ENCODE measurements at places on chromosomes 7 and 10.

DNA sequence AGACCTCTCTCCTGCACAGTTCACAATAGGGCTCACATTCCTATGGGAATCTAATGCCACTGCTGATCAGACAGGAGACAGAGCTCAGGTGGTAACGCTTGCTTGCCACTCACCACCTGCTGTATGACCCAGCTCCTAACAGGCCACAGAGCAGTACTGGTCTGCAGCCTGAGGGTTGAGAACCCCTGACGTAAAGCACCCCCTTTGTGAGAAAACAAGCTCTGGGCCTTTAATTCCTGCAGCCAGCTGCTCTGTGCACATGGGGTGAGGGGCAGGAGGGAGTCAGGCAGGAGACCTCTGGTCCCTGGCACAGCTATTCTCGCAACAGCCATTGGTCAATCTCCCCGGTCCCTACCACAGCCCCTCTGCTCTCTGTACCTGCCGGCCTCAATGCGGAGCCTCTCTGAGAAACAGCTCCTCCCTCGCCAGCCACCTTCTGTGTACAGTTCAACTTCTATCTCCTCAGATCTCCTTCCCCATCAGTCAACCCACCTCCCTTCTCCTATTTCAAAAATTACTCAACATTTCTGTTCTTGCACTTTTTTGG, 102.0 kb downstream of the LANCL2 start:
- DNase-seq, result no peak

GRCh38 chr7:30842542-30843451, 68.9 kb upstream of the AQP1 start:
- no peak for DNase-seq

DNA sequence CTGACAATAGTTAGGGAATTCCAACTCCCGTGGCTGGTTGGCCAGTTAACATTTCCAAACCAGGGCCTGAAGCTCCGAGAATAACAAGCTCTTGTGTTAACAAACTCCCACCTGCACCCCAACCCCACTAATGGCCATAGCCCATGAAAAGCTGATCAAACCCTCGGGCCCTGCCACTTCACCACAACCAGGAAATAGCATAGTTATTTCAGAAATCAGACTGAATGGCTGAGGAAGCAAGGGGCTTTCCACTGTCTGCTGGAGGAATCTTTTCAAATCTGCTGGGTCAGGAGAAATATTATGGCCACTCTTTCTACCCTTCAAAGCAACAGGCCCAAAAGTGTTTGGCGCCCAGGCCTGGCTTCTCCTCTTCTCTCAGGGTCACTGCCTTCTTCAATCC, 145.6 kb downstream of the GLCCI1 start:
- no peak for DNase-seq

- no peak for DNase-seq
Measured at GRCh38 chr7:151086802-151087244, 548 bp downstream of the AGAP3 start.

DNA sequence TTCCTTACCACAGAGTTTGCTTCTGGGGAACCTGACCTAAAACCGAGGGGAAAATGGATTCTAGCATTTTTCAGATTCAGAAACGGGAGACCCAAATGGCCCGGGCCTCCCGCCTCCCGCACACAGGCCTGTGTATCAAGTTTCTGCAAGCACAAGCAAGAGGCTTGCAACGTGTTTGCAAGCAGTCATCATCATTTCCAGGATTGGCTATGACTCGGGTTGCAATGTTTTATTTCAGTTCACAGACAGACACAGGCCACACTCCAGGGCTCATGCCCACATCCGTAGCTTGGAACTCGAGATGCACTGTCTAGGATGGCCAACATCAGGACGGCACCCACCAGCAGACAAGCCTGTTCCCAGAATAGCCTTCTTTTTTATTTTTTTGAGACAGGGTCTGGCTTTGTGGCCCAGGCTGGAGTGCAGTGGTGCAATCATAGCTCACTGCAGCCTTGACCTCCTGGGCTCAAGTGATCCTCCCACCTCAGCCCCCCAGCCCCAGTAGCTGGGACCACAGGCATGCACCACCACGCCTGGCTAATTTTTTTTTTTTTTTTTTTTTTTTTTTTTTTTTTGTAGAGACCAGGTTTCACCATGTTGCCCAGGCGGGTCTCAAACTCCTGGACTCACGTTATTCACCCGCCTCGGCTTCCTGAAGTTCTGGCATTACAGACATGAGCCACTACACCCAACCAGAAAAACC, 68.1 kb upstream of the FOXK1 start:
- DNase-seq, result no peak

DNA sequence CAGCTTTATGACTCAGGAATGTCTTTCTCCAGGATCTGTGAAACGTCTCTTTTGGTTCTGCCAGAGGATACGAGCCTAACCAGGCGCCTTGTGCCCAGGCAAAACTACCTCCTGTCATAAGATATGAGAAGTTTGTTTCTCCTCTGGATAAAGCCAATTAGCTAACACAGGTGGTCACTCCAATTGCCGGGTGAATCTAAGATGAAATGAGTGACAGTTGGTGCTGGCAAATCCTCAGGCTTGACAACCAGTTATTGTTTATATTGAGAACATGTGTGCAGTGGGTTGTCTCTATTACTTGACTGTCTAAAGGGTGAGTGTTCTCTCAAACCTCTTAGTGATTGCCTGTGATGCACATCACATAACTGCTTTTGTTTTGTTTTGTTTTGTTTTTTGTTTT, 449.1 kb downstream of the XPNPEP1 start:
- no peak for DNase-seq

GRCh38 chr7:2880874-2881533, 36.9 kb upstream of the GNA12 start:
- DNase-seq, result no peak

DNA sequence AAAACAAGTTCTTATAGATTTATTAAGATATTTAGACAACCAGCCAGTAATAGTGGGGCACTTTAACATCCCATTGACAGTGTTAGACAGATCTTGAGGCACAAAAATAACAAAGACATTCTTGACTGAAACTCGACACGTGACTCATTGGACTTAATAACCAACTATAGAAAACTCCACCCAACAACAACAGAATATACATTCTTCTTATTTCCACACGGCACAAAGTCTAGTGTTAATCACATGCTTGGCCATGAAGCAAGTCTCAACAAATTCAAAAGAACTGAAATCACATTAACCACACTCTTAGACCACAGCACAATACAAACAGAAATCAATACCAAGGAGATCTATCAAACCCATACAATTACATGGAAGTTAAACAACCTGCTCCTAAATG, 138.1 kb downstream of the ARL5B start:
- DNase-seq, result no peak

- no peak for DNase-seq
Measured at GRCh38 chr10:86647773-86648703, 6.3 kb upstream of the OPN4 start.

GRCh38 chr7:134996097-134996550, 9.8 kb downstream of the AGBL3 start:
- DNase-seq, result no peak

GRCh38 chr10:103582331-103583123, 89.0 kb downstream of the NEURL1 start:
- no peak for DNase-seq

GRCh38 chr10:110208614-110209453, 1.4 kb downstream of the MXI1 start:
- DNase-seq, result peak; percentile 23

DNA sequence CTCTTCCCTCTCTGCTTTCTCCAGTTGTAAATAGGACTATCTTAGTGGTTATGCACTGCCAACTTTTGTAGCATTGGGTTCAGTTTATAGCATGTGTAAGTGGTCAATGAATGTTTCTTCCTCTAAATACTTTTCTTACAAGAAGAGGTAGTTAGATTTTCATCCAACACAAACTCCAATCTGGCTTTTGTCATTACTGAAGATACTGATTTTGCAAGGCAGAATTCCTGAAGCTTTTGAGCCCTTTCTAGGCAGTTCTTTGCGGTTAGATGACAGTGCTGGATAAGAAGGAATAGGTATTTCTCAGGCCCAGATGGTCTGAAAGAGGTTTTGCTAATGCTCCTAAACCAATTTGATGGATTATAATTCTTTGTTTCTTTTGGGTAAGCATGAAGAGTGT, 60.5 kb downstream of the BICC1 start:
- no peak for DNase-seq

DNA sequence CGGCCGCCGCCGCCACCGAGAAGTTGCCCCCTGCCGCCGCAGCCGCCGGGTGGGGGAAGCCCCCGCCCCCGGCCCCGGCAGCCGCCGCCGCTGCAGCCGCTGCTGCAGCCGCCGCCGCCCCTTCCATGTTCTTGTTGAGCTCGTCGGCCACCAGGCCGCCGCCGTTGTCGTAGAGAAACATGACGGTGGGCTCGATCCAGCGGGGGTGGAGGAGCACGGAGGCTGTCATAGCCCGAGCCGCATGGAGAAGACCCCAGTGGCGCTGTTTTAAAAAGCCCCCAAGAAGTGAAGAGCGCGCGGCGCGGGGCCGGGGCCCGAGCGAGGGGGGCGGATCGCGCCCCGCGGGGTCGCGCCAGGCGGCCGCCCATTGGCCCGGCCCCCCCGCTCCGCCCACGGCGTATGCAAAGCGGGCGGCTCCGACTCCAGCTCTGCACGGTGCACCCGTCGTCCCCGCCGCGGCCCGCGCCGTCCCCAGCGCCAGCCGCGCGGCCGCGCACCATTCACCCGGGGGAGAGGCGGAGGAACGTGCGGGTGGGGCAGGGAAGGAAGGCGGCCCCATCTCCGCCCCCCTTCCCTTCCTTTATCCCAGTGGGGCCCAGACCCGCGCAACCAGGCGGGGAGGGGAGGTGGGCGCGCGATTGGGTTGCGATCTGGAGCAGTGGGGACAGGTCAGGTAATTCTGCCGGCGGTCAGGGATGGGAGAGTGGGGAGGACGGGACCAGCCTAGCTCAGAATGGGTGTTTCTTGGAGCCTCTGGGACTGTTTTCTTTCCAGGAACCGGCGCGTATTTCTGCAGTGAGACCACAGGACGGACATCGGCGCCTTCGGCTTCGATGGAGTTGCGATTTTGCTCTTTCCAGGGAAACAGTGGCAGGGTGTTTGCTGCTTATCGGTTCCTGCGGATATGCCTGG, at the start of gene HOXA13:
TSS of gene HOXA13 (minus strand) at position 243 of the 912 bp plus-strand sequence. CDS start at position 229, 14 bp downstream.
- DNase-seq, result no peak

Measured in AML-193 (cell line).